ENCODE measurements at places on chromosomes 13 and 19.

- DNase-seq, result no peak
These were observed 96.6 kb downstream of the ELF1 start for GRCh38 chr13:40922437-40923040.

- no peak for DNase-seq
These were observed 1.6 kb downstream of the LATS2 start for GRCh38 chr13:21059641-21060337.

- DNase-seq, result no peak
These were observed 29.6 kb upstream of the TSC22D1 start for GRCh38 chr13:44605721-44606120.

DNA sequence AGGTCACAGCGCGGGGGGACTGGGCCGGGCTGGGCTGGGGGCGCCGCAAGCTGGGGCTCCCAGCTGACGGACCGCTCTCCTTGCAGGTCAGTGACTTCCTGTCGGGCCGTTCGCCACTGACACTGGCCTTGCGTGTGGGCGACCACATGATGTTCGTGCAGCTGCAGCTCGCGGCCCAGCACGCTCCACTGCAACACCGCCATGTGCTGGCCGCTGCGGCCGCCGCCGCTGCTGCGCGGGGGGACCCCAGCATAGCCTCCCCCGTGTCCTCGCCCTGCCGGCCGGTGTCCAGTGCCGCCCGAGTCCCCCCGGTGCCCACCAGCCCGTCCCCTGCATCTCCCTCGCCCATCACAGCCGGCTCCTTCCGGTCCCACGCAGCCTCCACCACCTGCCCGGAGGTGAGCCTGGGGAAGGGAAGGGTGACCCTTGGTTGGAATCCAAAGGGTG, 5.7 kb downstream of the MIDN start:
- DNase-seq, result no peak

- DNase-seq, result no peak
These were observed 102.5 kb downstream of the FAM216B start for GRCh38 chr13:42883771-42884467.
